ENCODE measurements at places on chromosomes 13 and 19.

DNA sequence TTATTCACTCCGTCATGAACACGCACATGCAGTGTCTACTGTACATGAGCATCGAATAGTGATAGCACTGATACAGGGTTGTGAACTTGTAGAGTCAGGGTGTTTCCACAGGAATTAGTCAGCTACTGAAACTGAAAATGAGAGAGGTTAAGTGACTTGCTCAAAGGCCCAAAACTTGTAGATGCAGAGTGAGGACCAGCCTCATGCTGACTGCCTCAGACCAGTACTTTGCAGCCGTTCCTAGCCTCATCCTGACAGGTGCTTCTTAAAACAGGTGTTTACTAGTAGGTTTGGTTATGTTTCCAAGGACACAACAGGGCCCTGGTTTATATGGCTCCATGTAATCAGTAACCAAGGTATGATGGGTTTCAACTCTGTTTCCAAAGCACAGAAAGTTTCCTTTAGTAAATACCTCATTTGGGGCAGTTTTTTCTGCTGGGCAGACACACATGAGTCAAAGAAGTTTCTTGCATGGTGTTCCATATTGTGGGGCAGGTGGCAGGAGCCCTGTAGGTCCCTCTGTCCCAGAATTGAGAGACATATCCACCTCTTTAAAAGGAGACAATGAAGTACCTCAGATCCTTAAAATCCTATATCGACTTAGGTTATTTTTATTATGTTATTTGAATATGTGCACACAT lies 16.0 kb downstream of the FGF9 start:
- DNase-seq, result no peak

DNA sequence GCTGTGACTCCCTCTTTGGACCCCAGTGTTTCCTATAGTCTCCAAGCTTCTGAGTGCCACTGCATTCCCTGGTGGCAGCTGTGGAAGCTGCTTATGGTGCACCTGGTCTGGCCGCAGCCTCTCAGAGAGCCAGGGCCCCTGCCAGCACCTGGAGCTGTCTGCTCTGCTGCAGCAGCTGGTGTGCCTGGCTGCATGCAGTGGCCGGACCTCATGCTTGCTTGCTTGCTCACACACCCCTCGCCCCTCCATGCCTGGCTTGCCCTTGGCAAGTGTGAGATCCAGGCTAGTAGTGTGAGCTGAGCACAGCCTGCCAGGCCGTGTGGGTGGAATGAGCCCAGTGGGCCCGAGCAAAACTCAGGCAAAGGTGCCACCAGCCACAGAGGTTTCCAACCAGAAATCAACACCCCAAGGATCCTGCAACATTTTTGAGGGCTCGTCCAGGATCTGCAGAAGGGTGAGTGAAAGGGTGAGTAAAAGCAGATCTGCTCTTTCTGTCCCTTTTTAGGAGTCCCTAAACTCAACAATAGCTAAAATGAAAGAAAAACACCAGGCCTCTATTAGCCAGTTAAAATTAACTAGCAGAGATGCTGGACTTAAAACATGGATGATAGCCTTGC lies 7.6 kb upstream of the MLLT1 start:
- no peak for DNase-seq

DNA sequence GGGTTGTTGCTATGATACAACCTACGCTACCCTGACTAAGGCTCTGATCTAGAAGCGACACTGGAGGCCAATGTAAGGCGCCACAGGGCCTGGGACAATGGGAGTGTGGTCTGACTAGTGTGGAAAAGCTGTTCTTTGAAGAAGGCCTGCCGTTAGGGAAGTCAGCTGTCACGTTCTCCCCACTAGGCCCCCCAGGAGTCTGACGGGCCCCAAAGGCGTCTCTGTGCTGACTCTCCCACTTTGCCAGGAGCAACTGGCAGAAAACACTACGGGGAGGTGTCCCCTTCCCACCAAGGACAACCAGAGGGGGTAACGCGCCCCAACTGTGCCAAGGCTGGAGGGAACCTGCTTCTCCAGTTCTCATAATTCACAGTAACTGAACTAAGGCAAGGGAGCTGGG lies 25.3 kb upstream of the EIF3G start:
- DNase-seq, result no peak

- no peak for DNase-seq
These were observed 50.8 kb upstream of the FLT1 start for GRCh38 chr13:28545583-28546333.
